Neural progenitor cell (in vitro differentiated cells): ENCODE measurements at places on chromosomes 2 and 18. TPM values are rescaled to one million over a fixed set of nuclear protein-coding genes. Genes with fewer than 3 reads are reported as not detected.

The MARCHF4 gene
- 0.26 and 0.46 TPM in 2 replicates for total RNA-seq

The SPC25 gene
- total RNA-seq, result 38.9 and 60.0 TPM in 2 replicates

- no peak for DNase-seq
These were observed 16.3 kb upstream of the RMND5A start for GRCh38 chr2:86703704-86704361.

DNA sequence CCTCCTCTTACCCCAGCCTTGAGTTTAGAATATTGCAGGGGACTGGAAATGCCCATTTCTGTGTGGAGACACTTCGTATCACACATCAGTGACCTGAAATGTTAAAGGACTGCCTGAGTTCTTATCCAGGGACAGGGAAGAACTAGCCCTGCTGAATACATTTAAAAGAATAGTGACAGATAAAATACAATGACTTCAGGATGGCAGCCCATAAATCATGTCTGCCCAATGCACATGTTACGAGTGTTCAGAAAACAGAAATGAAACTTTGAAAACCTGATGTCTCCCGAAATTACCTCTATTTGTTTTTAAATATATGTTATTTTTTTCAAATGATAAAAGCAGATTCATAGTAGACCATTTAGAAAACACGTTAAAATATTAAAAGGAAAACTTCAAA is 22.3 kb upstream of the RAB12 start:
- no peak for DNase-seq

DNA sequence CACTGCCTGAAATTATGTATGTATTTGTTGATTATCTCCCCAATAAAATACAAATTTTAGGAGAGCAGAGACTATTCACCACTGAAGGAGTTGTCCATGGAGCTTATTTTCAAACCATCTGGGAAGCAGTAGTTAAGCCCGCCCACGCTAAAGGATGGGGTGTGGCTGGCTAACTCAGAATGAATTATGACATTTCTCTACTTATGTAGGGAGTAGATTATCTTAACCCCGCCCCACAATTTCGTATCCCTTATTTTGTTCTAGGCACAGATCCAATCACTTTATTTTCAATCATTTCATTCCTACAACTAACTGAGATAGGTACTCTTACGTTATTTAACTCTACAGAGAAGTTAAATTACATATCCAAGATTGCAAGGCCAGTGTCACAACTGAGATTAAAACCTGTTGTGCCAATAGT is 1.4 kb upstream of the LAPTM4A start:
- DNase-seq, result no peak

GRCh38 chr2:135563793-135564192 is 32.5 kb downstream of the R3HDM1 start:
- DNase-seq, result no peak

GRCh38 chr2:85826990-85827878 is 61.6 kb downstream of the ST3GAL5 start:
- DNase-seq, result peak; percentile 87

DNA sequence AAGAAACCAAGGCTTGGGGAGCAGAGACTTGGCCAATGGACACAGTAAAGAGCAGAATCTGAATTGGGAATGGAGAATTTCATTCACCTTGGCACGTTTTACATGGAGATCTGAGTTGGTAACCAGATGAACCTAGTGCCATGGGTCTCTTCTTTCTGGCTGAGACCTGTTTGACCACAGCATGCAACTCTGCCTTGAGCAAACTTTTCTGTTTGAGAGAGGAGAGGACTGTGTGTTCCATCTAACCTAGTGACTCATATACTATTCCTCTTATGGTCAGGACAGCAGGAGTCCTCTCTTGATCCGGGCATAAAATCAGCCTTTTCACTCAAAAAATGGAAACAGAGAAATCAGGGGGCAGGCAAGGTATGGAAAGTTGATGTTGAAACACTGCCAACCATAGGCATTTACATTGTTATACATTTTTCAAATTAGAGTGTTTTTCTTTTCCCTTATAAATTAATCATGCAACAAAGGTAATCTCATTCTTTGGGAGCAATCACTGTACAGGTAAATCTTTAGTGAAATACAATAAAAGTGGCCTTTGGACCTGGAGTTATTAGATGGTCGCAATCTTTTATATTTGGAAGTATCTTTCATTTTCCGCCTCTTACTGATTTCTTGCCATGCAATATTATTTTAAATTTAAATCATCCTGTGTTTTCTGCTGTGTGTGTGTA is 86.7 kb downstream of the NRP2 start:
- no peak for DNase-seq

DNA sequence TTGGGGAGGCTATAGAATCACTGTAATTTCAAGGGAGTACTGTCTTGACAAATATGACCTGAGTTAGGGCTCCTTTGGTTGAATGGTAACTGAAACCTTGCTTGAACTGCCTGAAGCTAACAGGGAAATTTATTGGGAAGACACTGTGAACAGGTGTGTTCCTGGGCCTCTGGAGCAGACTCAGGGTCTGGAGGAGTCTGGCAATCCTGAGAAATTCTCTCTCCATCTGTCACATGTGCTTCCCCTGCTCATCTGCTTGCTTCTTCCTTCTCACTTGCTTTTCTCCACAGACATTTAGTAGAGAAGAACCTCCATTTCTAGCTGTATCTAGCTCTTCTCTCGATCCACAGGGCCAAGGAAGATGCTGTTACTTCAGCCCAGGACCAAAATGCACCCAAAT is 476.5 kb downstream of the LRP1B start:
- DNase-seq, result no peak

DNA sequence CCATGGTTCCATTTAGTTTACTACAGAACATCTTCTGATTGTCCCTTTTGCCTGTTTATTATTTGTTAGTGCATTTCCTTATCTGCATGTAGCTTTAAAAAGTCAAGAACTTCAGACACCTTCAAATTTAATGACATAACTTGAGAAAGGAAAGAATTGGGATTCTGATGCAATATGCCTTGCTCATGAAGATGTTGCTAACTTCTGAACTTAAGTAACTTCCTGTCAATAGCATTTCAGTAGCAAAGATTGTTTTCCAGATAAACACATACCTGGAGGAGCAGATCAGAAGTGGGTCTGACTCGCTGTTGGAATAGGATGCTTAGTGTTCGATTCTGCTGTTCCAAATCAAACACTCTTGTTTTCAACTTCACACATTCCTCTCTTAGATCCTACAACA is 190.2 kb upstream of the LYPD1 start:
- DNase-seq, result no peak

DNA sequence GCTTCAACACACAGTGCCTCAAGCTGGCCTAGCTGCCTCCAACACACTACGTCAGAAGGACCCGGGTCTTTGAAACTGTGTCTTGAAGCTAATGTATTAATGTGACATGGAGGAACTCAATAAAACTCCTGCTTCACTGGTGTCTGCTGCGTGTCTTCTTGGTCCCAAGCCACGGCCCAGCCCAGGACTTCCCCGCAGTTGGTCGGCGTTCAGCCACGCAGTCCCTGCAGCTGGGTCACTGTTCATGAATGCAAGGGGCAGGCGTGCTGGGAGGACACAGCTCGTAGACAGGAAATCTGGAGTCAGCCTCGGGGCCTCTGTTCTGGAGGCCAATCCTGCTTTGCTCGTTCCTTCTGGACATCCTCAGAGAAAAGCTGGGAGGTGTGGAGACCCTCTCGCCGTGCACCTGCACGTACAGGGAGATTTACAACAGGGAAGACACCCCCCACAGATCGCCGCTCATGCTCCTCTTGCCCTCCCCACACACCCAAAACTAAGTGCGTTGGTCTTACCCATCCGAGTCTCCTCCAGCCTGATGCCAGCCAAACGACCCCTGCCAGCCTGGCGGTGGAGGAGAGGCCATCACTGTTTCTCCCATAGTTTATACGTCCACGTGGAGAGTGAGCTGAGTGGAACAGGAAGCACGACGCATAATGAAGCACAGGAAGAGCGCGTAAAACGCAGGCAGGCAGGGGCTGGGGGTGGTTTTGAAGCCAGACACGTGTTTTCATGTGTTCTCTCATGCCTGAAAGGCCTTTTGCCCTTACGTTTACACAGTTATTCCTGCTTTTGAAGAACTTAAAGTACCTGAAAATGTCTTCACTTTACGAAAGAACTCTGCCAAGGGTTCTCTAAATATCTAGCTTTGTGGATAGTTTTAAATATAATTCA is 39.7 kb downstream of the ADI1 start:
- DNase-seq, result no peak

GRCh38 chr18:63292831-63293683 is 26.5 kb downstream of the BCL2 start:
- no peak for DNase-seq

DNA sequence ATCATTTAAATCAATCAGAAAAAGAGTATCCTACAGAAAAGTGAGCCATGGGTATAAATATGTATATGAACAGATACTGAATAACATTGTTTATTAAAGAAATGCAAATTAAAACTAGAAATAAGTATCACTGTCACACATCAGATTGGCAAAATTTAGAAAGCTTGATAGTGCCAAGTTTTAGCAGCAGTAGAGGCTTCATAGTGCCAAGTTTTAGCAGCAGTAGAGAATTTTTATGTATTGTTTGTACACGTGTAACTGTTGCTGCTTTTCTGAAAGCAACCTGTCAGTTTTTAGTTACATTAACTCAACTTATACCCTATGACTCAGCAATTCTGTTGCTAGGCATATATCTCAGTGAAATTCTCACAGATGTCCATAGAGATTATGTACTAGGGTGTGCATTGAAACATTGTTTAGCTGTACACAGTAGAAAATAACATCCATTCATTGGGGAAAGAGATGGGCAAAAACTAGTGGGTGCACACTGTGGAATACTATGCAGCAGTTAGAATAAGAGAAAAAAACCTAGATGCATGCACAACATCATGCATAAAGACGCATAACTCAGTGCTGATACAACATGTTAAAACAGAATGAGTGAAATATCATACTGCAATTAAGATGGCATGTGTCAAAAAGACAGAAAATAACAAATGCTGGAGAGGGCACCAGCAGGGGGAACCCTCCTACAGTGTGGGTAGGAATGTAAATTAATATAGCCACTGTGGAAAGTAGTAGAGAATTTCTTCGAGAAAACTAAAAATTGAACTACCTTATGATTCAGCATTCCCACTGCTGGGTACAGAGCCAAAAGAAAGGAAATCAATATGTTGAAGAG is 294.5 kb upstream of the NT5C1B start:
- DNase-seq, result peak; percentile 11

DNA sequence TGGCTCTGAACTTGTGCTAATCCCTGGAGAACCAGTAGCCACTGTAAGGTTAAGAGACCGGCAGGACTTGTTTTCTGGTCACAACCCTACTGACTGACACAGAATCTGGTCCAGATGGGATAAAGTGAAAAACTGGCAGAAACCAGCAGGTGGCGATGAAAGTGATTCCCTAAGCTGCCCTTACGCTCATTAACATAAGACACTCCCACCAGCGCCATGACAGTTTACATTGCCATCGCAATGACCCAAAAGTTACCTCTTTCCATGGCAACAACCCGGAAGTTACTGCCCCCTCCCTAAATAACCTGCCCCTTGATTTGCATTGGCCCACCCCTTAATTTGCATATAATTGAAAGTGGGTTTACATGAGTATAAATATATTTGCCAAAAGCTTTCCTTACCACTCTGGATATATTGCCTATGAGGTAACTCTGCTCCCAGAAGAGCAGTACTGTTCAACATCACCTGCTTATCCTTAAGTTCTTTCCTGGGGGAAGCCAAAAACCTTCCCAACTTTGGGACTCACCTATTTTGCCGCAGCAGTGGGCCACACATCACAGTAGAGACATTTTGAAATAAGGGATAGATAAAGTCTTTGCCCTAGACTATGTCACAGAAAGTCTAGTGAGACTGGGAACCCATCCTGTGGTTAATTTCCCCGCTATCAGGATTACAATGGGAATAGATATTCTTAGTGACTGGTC is 35.8 kb upstream of the AFF3 start:
- DNase-seq, result peak; percentile 74

DNA sequence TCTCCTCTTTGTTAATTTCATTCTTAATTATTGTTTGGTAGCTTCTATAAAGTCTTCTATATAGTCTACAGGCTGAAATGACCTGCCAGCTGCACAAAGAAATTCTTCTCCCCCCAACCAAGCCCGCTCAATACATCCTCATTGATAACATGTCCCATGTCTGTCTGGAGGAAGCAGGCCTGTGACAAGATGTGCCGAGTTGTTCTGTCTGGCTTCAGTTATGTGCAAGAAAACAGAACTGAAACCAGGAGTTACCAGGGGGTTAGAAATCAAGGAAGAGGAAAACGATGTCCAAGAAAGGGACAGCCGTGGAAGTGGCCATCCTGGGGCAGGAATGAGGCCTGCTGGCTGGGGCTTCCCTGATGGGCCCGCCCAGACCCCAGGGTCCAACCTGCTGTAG is 57.6 kb downstream of the MTCL1 start:
- DNase-seq, result no peak

DNA sequence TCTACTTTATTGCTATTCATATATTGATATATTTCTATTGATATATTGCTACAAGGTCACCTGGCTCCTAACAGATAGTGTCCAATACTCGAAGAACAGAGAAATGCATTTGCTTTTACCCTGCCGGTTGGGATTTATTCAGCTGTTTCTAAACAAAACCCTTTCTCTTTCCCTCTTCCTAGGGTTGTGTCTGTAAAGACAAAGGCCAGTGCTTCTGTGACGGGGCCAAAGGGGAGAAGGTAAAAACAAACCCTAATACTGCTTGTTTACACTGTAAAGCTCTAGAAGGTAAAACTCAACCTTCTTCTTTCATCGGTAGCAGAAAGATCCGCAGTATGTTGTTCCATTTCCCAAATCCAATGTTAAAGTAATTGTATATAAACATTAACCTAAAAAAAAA is 73.4 kb downstream of the COL4A3 start:
- DNase-seq, result peak; percentile 62

DNA sequence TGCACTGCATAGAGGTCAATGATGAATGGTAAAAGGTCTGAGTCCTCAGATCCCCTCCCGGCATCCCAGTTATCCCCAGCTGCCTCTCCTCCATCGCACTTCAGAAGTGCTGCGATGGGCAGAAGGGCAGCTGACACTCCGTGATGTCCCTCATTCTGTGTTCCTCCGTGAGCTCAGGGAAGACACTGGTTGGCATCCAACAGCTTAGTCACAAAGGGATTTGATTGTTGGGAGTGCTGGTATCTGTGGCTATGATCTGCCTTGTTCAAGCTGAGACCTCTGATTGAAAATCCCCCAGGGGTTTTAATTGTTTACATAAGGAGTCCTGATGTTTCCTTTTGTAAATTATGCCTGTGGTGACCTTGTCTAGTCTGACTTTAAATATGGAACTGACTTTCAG is 19.0 kb upstream of the SAG start:
- DNase-seq, result peak; percentile 14

DNA sequence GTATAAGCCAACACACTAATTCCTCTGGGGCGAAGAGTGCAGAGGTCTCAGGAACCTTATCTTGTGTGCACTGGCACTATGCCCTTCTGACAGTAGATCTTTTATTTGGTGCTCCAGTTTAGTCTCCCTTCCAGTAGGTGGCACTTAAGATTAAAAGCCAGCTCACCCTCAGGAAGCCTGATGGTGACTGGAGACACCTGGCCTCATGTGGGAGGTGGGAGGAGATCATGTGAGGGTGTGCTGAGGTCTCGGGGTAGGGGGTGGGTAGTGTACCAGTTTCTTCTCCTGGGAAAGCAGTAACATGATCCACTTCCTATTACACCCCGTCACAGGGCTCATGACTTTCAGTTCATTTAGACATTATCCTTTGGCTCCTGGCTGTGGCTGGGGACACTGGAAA is 654.9 kb downstream of the ADCYAP1 start:
- DNase-seq, result no peak
